ENCODE measurements at places on chromosomes 13 and 19. TPM values are rescaled to one million over a fixed set of nuclear protein-coding genes. Genes with fewer than 3 reads are reported as not detected.

GRCh38 chr19:48874303-48875135 lies 2.3 kb downstream of the PPP1R15A start:
- H3K27me3 ChIP-seq = no peaks in the 10 kb centered on the region
- peaks cover 5% of the 10 kb centered on the region for H3K4me1 ChIP-seq

DNA sequence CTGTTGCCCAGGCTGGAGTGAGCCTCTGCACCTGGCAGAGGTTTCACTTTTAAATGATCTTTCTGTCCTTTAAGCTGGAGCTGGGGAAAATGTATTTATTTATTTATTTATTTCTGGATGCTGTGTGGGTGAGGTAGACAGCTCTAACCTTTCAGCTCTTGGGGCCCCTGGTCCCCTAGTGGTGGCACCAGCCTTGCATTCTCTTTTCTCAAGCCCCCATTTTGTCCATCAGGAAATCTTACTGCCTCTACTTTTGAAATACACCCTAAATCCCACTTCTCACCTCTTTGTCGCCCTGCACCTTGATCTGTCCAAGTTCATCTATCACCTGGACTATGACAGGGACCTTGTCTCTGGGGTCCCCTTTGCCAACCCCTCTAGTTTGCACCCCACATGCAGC lies 2.1 kb upstream of the B9D2 start:
- no peaks in the 10 kb centered on the region for H3K27me3 ChIP-seq
- DNase-seq = no peak
- H3K36me3 ChIP-seq = no peaks in the 10 kb centered on the region
- H3K4me1 ChIP-seq = peaks cover 26% of the 10 kb centered on the region
- H3K27ac ChIP-seq = no peak overlapping the region
- H3K4me3 ChIP-seq = no peak overlapping the region

DNA sequence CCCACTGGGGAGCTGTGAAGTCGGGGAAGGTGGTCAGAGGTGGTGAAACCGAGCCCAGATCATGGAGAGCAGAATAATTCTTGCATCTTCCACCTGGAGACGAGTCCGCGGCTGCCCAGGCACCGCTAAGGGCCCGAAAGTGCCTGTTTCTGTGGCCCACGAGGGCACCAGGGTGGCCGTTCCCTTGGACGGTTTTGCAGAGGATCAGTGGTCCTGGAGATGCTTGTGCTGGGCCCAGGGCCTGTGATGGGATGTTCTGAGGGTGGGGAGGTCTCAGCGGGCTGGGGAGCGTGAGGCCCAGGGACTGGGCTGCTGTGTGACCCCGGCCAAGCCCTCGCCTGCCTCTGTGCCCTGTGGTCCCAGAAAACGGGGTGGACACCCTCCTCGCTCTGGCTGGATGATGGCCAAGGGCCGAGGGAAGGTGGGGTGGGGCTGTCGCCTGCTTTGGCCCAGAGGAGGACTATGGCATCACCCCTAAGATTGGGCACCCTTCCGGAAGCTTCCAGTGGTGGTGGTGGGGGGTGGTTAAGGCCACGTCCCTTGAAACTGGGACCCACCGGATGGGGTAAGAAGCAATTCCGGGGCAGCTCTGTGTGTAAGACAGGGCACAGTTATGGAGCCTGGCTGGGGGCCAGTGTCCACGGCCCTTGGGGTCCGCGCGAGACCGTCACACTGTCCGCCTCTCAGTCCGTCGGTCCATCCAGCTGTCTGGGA lies 51.3 kb upstream of the NFIC start:
- H3K4me1 ChIP-seq = no peaks in the 10 kb centered on the region
- no peak overlapping the region for H3K4me3 ChIP-seq
- H3K36me3 ChIP-seq = no peaks in the 10 kb centered on the region
- DNase-seq = peak; percentile 57
- no peak overlapping the region for H3K27ac ChIP-seq

GRCh38 chr13:82688400-82688994 lies 1193.8 kb downstream of the SLITRK1 start:
- H3K27ac ChIP-seq = no peak overlapping the region
- no peaks in the 10 kb centered on the region for H3K36me3 ChIP-seq
- H3K27me3 ChIP-seq = no peaks in the 10 kb centered on the region
- no peak overlapping the region for H3K4me3 ChIP-seq
- no peak for DNase-seq

- H3K4me3 ChIP-seq = no peak overlapping the region
- H3K27me3 ChIP-seq = peaks cover under 1% of the 10 kb centered on the region
- no peak overlapping the region for H3K27ac ChIP-seq
- no peak for DNase-seq
- H3K4me1 ChIP-seq = peaks cover 10% of the 10 kb centered on the region
These were observed 9.1 kb downstream of the SLITRK5 start for GRCh38 chr13:87680298-87680697.

- no peak for DNase-seq
- H3K4me3 ChIP-seq = no peak overlapping the region
- H3K4me1 ChIP-seq = no peaks in the 10 kb centered on the region
- H3K27ac ChIP-seq = no peak overlapping the region
- no peaks in the 10 kb centered on the region for H3K36me3 ChIP-seq
- H3K27me3 ChIP-seq = no peaks in the 10 kb centered on the region
These were observed 1407.7 kb downstream of the EFNB2 start for GRCh38 chr13:105127732-105128131.

GRCh38 chr13:29464105-29464679 lies 131.3 kb downstream of the SLC7A1 start:
- H3K36me3 ChIP-seq = no peaks in the 10 kb centered on the region
- no peak overlapping the region for H3K27ac ChIP-seq
- DNase-seq = no peak
- H3K4me3 ChIP-seq = no peak overlapping the region

DNA sequence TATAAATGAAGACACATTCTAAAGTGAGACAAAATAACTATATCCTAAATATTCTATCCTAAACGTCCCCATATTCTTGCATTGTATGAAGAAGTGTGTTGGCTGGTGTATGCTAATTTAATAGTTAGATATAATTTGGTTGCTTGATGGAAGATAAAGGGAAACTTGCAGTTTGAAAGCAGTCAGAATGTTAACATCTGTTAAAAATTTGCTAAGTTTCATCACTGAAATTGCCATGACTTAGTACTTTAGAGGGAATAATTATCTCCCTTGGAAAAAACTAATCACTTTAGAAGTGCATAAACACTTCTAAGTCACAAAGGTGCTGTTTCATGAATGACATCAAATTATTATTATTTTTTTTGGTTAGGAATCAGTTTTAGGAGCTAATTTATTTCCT lies 61.6 kb downstream of the ITGBL1 start:
- no peak overlapping the region for H3K27ac ChIP-seq
- no peak overlapping the region for H3K4me3 ChIP-seq
- H3K4me1 ChIP-seq = no peaks in the 10 kb centered on the region
- no peaks in the 10 kb centered on the region for H3K36me3 ChIP-seq
- H3K27me3 ChIP-seq = no peaks in the 10 kb centered on the region
- DNase-seq = no peak

DNA sequence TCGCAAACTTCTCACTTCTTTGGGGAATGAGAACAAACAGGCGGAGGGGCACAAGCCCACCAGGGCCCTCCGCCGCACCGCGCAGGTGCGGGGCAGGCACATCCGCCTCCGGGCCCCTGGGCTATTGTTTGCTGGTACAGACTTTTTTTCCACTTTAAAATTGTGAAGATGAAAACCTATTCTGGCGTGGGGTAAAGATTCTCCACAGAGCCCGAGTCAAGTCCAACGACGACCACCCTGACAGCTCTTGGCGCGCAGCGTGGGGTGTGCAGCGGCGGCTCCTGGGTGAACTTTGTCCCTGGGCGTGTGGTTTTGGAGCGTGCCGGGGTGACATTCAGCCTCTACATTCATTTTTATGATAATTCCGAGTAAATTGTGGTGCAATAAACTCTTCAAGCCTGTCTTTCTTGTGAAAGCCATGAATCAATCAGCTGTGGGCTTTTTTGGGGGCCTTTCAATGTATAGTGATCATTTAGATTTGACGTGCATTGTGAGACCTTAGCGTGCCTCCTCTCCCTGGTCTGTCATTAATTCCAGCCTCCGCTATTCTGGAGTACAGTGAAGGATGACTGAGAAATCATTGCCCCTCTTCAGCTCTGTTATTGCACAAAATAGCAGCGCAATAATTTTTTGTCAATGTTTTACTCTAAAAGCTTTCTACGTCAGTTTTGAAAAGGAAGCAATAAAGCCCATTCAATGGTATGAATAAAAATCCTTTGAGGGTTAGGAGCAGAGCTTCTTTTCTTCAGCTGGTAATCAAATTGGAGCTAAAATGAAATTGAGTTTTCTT lies 90.0 kb downstream of the TEX29 start:
- DNase-seq = no peak
- H3K27ac ChIP-seq = no peak overlapping the region
- no peaks in the 10 kb centered on the region for H3K4me1 ChIP-seq
- H3K36me3 ChIP-seq = no peaks in the 10 kb centered on the region

DNA sequence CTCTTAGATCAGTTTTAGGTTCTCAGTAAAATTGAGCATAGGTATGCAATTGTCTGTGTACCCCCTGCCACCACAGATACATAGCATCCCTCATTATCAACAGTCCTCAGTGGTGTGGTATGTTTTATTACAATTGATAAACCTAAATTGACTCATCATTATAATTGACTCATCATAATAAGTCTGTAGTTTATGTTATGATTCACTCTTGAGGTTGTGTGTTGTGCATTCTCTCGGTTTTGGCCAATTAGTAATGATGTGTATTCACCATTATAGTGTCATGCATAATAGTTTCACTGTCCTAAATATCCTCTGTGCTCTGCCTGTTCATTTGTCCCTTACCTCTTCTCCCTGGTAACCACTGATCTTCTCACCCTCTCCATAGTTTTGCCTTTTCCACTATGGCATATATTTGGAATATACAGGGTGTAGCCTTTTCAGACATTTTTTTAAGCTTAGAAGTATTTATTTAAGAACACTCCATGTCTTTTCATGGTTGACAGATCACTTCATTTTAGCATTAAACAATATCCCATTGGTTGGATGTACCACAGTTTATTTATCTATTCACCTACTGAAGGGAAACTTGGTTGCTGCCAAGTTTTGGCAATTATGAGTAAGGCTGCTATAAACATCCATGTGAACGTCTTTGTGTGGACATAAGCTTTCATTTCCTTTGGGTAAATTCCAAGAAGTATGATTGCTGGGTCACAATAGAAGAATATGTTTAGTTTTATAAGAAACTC lies 1620.6 kb upstream of the MIR17HG start:
- no peak for DNase-seq
- H3K27ac ChIP-seq = no peak overlapping the region
- H3K4me3 ChIP-seq = no peak overlapping the region
- no peaks in the 10 kb centered on the region for H3K27me3 ChIP-seq
- no peaks in the 10 kb centered on the region for H3K36me3 ChIP-seq
- H3K4me1 ChIP-seq = no peaks in the 10 kb centered on the region

GRCh38 chr19:7229735-7230134 lies 64.5 kb downstream of the INSR start:
- DNase-seq = no peak
- H3K27ac ChIP-seq = no peak overlapping the region
- H3K27me3 ChIP-seq = no peaks in the 10 kb centered on the region
- H3K4me1 ChIP-seq = peaks cover 32% of the 10 kb centered on the region

- no peak overlapping the region for H3K27ac ChIP-seq
- no peaks in the 10 kb centered on the region for H3K36me3 ChIP-seq
- no peak for DNase-seq
These were observed 18.5 kb upstream of the STARD13 start for GRCh38 chr13:33303855-33304597.

DNA sequence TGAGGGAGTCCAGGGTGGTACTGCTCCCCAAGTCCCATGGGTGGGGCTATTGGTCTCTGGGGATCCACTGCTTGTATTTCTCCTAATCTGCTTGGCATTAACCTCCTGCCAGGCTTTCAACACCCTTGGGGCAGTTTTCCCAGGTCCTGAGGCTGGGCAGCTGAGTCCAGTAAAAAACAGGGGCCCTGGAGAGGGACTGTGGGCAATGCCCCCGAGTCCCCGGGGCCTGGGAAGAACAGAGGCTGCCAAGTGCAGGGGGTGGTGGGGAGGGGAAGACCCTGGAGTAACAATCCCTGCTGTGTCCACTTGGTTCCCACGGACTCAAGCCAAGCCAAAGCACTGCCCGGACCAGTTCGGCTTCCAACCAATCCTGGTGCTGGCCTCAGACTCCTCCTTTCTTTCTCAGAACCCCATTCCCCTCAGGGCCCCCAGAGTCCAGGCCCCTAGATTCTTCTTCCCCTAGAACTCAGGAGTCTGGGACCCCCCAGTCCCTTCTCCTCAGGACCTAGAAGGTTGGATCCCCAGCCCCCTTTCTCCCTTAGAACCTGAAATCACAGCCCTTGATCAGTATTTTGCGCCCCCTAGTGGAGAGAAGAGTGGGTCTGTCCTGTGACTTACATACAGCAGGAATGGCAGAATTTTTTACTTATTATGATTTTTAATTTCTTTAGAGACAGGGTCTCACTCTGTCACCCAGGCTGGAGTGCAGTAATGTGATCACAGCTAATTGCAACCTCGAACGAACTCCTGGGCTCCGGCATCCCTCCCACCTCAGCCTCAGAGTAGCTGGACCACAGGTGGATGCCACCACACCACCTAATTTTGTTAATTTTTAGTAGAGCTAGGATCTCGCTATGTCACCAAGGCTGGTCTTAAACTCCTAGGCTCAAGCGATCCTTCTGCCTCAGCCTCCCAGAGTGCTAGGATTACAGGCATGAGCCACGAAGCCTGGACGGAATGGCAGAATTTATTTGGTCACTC lies 3.7 kb upstream of the CLPTM1 start:
- no peak overlapping the region for H3K27ac ChIP-seq
- DNase-seq = peak; percentile 57
- no peaks in the 10 kb centered on the region for H3K36me3 ChIP-seq
- H3K4me3 ChIP-seq = no peak overlapping the region
- no peaks in the 10 kb centered on the region for H3K27me3 ChIP-seq

- no peaks in the 10 kb centered on the region for H3K27me3 ChIP-seq
- no peaks in the 10 kb centered on the region for H3K4me1 ChIP-seq
- DNase-seq = peak; percentile 61
- no peaks in the 10 kb centered on the region for H3K36me3 ChIP-seq
- no peak overlapping the region for H3K27ac ChIP-seq
These were observed 53.8 kb downstream of the EPS15L1 start for GRCh38 chr19:16417660-16418596.

DNA sequence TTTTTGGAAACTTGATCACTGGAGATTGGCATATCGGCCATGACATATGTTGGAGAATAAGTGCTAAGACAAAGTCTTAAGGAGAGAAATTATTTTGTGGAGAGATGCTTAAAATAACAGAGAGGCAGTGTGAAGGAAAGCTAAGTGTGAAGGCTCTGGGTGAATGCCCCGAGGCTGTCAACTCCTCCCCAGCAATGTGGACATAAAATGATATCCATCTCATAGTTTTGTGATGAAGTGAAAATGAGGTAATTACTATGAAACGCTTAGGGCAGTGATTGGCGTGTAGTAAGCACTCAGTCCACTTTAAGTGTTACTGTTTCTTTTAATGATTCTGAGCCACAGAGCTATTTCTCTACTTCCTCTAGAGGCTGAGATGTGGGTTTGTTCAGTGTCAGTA lies 195.8 kb upstream of the KLF12 start:
- H3K27ac ChIP-seq = no peak overlapping the region
- no peak overlapping the region for H3K4me3 ChIP-seq
- H3K4me1 ChIP-seq = no peaks in the 10 kb centered on the region
- H3K36me3 ChIP-seq = no peaks in the 10 kb centered on the region

TRPM4 gene
- total RNA-seq = 29.7 TPM

MEGF8 gene
- 7.3 TPM for total RNA-seq

PCDH20 gene
- total RNA-seq = 0.59 TPM

OR10H1 gene
- total RNA-seq = not detected

NALCN gene
- 0.51 TPM for total RNA-seq

All from pancreas (tissue), 10 donors.